ENCODE measurements at places on chromosomes 2 and 18. TPM values are rescaled to one million over a fixed set of nuclear protein-coding genes. Genes with fewer than 3 reads are reported as not detected.

DNA sequence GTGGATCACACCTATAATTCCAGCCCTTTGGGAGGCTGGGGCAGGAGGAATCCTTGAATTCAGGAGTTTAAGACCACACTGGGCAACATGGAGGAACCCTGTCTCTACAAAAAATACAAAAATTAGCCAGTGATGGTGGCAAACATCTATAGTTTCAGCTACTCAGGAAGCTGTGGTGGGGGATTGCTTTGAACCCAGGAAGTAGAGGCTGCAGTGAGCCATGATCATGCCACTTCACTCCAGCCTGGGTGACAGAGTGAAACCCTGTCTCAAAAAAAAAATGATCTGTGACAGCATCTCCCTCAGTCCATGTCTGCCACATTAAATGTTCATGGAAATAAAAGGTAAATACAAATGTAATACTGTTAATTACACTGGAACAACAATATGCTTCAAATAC lies 121.4 kb upstream of the COL5A2 start:
- DNase-seq, result no peak

DNA sequence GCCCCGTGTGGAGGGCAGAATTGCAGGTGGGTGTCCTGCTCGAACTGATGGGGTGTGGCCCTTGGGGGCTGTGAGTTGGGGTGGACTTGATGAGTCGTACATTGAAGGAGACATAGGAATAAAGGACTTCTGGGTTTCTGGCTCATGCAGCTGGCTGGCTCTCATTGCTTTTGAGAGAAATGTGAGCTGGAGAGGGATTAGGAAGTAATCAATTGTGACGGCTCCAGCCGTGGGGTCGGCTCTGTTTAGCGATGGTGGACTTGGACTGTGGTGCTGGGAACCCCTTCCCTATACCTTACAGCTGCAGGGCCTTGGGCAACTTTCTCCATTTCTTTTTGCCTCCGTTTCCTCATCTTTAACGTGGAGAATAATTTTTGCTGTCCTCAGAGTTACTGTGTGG lies 9.2 kb downstream of the IMPA2 start:
- DNase-seq, result no peak

GRCh38 chr2:58604096-58604495 lies 363.0 kb upstream of the FANCL start:
- no peak for DNase-seq

- no peak for DNase-seq
Measured at GRCh38 chr18:27181726-27182125, 3.4 kb downstream of the CHST9 start.

DNA sequence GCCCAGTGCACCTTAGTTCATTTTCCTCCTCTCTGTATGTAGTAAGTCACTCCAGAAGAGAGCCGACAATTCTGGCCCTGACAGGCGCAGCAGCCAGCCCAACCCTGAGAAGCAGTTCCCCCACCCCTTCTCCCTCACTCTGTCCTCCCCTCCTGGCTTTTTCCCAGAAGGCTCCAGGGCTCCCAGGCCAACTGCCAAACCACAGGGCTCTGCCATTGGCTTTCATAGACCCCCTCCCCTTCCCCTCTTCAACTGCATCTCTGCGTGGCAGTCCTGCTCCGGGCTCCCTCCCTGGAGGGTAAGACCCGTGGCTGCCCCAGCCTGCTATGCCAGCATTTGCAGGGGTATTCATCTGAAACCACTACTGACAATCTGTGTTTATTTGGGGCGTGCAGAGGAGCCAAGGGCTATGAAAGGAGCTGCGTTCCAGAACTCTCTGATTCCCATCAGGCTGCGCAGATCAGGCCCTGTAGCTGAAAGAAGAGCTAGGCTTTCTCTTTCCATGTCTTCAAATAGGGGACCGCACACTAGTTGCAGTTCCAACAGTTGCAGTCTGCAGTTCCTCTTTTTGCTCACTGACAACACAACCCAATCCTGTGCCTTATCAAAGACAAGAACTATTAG lies 388.6 kb upstream of the TNP1 start:
- no peak for DNase-seq

- DNase-seq, result no peak
Measured at GRCh38 chr2:196565106-196565765, 74.3 kb upstream of the CCDC150 start.

CCL20 gene
- not detected for total RNA-seq

RESP18 gene
- not detected for total RNA-seq

EIPR1 gene
- 51.5 TPM for total RNA-seq

CELF4 gene
- not detected for total RNA-seq

MYO3B gene
- not detected for total RNA-seq

Measured in OCI-LY7 (cell line).